T-helper 2 cell treated with Interferon-gamma antibody and Interleukin-4, amounts not matched to agents 5 μg/mL and 100 μg/mL, for 36 hours (primary cell): ENCODE measurements at places on chromosomes 13 and 19.

- no peak for DNase-seq
Observed at GRCh38 chr13:74891610-74892009, 590.4 kb downstream of the TBC1D4 start.

- DNase-seq: no peak
Observed at GRCh38 chr19:7897292-7897691, 6.4 kb upstream of the MAP2K7 start.

DNA sequence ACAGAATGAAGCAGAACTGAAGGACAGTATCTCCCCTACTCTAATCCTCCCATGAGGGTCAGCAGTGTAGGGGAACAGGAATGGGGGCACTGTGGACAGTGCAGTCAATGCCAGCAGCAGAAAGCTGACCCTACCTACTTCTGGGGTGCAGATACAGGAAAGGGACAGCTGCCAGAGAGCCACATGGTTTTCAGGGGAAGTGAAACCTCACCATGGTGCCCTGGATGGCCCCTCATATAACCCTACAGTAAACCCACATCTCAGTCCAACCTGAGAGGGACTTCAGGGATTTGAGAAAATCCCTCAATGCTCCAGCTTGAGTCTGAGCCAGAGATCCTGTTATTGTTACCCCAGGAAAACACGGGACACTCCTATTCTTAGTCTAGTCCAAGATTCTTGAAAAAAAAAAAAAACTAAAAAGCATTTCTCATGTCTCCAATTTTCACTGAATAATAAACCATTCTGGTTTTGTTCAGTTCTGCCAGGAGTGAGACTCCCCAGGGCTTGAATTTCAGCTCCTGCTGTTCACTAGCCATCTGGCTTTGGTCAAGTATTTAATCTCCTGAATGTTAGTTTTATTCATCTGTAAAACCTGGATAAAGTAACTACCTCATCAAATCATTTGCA lies 511.6 kb upstream of the ARGLU1 start:
- no peak for DNase-seq

- no peak for DNase-seq
Observed at GRCh38 chr13:25085125-25085742, 10.7 kb upstream of the PABPC3 start.

GRCh38 chr19:16714702-16715287 lies 4.9 kb upstream of the NWD1 start:
- peak; percentile 8 for DNase-seq

DNA sequence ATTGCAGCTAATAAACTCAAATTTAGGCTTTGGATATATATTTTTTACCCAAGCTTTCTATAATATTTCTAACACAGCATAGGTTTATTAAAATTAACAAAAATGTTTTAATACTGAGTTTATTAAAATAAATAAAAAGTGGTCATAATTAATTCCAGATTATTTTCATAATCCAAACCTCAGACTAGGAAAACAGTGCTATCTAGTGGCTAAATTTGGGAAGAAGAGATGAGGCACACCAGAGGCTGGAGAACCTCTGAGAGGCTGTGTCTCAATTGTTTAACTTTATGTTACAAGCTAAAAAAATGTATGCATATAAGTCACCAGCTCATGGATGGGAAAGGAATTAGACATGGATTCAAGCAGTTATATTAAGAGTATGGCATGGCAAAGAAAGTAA lies 392.5 kb downstream of the DIAPH3 start:
- no peak for DNase-seq

DNA sequence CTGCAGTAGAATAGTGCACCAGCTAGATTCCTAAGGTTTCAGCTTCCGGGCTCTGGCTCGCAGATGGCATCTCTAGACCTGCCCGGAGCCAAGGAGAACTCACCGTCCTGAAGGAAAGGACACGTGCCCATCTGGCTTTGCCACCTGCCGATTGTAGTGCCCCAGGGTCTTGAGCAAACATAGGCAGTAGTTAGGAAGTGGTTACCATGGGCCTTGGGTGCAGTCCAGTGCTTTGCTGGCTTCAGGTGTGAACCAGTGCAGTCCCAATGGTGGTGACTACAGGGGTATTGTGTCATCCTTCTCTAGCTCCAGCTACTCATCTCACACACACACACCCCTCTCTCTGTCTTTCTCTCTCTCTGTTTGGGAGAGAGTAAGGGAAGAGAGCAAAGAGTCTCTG lies 61.4 kb upstream of the TEX29 start:
- DNase-seq: no peak

- peak; percentile 68 for DNase-seq
Observed at GRCh38 chr19:16266586-16266942, 58.1 kb upstream of the KLF2 start.

DNA sequence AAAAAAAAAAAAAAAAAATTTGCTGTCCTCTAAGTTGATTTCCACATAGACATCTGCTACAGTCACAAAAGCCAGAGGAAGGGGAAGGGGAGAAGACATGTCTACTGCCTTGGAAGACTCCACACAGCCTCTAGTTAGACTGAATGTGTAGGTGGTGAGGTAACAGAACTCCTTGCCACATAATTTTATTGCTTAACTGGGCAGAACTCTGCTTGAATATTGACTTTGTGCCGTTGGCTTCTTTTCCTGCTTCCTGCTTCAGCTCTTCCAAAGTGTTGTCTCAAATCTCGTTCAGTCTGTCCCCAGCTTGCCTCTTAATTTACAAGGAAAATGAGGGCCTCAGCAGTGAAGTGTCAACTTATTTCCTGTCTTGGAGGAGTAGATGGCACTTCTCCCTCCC lies 37.1 kb downstream of the ESD start:
- DNase-seq: no peak

DNA sequence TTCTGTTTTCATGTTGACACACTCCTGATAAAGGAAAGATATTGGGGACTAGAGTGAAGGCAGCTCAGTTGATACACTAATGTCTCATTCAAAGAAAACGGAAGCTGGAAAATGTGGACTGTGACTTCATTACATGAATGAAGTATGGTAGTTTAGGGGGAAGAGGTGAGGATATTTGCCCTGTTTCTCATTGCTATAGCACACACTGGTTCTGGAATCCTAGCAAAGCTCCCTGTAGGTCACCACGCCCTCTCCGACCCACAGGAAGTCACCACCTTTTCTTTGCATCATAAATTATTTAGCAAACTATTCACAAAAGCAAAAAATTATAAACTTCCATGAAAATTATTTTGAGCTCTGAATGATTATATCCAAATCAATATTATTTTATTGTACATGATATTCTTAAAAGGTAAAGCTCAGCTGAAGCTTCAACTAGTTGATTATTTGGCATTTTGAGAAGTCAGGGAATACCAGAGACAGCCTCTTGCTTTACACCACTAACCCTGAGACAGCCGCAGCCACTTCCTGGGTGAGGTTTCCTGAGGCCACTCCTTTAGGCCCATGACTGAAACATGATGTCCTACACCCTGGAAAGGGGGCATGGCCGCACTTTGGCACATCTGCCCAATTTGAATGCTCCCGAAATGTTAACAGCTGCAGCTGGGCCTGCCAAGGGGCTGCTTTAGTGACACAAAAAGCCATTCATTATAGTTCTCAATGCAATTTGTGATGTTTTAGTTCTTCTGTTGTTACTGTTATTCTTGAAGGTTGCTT lies 50.0 kb upstream of the WDFY2 start:
- no peak for DNase-seq

DNA sequence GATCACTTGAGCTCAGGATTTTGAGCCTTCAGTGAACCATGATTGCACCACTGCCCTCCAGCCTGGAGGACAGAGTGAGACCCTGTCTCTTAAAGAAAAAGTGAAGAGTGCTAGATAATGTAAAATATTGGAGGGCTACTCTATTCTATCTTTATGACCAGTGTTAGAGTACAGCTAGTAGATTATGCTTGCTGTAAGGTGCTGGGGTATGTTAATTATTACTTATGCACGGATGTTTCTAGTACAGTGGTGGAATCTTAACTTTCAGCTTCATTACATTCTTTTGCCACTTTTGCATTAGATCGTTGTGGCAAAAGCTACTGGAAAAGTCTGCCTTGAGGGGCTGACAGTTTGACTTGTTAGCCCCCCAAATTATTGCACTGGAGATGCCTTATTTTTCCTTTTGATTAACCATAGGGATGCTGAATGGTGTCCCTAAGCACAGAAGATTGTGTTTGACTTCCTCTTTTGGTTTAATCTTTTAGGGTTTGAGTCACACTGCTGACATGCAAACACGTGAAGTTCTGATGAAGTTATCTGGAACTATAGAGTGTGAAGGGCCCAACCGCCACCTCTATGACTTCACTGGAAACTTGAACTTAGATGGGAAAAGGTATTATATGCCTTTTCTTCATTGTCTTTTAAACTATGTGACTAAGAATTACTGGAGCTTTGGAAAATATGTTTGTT lies 169.8 kb downstream of the ATP8A2 start:
- no peak for DNase-seq

GRCh38 chr13:39284801-39285388 lies 246.6 kb downstream of the NHLRC3 start:
- DNase-seq: no peak

- DNase-seq: no peak
Observed at GRCh38 chr19:6297202-6297601, 17.4 kb upstream of the MLLT1 start.

- DNase-seq: no peak
Observed at GRCh38 chr13:112978561-112979405, 9.8 kb downstream of the MCF2L start.

DNA sequence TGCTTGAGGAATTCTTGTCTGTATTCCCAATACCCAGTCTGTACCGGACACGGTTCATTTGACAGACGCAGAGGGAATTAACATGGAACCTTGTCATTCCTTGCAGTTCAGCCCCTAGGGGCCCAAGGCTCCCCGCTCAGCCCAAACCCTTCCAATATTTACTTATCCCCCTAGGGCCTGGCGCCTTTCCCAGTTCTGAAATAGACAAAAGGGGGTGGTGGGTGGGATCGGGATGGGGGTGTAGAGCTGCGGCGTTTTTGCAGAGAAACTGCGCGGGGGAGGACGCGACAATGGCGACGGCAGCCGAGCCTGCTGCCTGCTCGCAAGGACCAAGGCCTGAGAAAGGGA lies 583 bp downstream of the AKAP8L start:
- DNase-seq: no peak

- no peak for DNase-seq
Observed at GRCh38 chr13:94268661-94269060, 210.8 kb downstream of the DCT start.

DNA sequence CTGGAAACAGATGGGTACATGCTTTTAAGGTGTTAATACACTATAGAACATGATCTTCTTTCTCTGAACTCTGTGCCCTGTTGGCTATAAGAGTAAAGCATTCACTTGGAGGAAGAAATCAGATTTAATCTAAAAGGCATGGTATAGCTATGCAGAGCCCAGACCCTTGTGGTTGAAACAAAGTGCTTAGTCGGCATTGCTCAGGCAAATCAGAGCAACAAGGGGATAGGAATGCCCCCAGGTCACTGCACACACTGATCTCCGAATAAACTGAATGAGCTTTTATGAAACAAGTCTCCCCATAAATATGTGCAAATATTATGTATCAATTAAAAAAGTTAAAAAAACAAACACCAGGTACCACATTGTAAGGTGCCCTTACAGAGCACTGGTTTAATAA lies 52.0 kb upstream of the RGCC start:
- no peak for DNase-seq

DNA sequence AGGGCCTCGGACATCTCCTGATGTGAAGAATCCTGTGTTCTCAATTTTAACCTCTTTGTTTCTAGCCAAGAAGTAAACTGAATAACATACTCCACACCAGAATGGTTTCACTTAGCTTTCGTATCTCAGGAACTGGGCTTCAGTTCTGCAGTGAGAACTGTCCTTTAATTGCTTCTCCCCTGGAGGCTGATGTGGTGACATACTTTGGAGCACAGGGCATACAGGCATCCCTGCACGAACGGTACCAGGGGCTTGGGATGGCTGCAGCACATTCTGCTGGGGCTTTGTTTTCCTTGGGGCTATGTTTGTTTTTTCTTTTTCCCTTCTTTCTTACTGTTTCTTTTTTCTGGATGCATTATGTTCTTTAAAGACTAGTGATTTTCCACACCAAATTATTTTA lies 230.5 kb downstream of the TM9SF2 start:
- no peak for DNase-seq

DNA sequence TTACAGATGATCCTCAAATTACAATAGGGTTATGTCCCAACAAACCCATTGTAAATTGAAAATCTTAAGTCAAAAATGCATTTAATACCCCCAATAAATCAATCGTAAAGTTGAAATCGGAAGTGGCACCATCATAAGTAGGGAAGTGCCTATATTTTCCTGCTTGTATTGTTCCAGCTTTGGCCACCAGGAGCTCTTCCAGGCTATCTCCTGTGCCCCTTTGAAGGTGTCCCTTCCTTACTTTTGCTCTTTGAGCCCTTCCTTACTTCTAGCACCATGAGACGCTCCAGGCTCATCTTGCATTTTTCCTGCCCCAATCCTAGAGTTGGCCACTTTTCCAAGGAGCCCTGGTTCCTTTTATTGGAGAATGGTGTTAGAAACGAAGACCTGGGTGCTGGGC lies 163.0 kb upstream of the TSC22D1 start:
- no peak for DNase-seq

DNA sequence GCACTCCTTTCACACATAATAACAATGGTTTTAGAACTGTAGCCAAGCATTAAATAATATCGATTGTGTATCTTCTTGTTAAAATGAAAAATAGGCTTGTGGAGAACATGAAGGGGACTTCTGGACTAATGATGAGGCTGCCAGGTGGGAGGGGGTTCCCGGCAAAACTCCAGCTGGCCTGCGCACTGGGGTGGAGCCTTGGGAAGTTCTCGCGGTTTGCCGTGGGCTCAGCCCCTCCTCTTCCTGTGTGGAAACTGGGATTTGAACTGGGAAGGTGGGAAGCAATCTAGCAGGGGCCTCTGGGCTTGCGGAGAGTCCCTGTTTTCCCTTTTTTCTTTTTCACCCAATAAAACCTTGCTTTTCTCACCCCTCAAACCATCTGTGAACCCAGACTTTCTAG lies 113.7 kb upstream of the SLITRK1 start:
- no peak for DNase-seq

DNA sequence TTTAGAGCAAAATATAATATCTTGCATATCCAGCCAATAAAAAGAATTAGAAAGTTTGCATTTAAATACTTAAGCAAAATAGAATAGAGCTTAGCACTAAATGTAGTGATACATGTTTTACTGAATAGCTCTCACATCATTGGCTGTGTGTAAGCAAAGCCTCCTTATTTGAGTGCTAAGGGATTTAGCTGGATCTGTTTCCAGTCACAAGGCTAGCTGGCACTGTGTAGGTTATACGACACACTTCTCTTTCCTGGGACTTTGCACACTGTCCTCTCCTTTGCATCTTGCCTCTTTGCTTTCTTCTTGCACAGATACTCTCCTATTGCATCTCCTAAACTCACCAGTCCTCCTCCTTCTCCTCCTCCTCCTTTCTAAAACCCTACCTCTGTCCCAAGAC lies 423.8 kb downstream of the KLF5 start:
- no peak for DNase-seq

- DNase-seq: no peak
Observed at GRCh38 chr13:28531077-28531844, 36.3 kb upstream of the FLT1 start.

GRCh38 chr13:45748941-45749759 lies 47.0 kb downstream of the CBY2 start:
- DNase-seq: no peak

GRCh38 chr19:1009041-1009980 lies 9.1 kb downstream of the GRIN3B start:
- no peak for DNase-seq
